EL (cell line): ENCODE measurements at places on chromosomes 12 and 14.

DNA sequence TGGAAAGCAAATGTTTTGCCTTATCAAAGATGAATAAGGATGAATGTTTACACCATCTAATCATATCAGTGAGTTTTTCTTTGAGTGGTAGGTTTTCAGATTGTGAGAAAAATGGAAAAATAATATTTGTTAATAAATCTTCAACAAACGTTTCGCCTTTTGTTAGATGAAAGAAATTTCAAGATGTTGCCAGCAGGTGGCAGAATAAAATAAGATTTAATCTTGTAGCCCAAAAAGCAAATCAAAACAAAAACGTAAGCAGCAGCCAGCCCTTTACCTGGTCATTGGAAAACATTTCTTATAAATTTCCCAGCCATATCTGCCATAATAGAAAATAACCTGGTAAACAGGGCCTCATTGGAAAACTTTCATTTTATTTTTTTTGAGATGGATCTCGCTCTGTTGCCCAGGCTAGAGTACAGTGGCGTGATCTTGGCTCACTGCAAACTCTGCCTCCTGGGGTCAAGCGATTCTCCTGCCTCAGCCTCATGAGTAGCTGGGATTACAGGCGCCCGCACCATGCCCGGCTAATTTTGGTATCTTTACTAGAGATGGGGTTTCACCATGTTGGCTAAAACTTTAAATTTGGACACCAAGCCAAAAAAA is 15.4 kb upstream of the TMEM120B start:
- DNase-seq: peak; percentile 47

DNA sequence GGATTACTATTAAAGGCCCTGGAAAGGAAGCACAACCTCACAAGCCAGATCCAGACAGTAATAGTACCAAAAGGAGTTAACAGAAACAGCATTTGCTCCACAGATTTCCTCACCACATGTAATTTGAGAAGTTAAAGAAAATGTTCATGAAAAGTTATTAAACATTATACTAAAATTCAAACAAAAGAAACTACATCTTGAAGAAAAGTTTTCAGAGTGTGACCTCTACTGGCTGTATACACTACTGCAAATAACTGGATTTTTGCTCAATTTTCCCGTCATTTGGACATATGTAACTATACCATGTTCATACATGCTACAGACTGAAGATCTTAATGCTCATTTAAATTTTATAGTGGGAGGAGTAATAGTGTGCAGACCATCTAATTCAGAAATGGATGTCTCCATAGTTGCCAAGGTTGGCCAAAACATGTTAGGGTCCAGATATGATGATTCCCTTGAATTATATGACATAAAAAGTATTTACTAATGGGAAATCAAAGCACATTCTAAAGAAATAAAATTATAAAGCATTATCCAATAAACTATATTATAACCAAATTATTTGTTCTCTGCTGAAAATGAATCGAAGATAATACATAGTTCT is 5.6 kb downstream of the KRR1 start:
- peak; percentile 19 for DNase-seq

GRCh38 chr12:102232036-102232435 is 34.4 kb upstream of the PMCH start:
- no peak for DNase-seq

DNA sequence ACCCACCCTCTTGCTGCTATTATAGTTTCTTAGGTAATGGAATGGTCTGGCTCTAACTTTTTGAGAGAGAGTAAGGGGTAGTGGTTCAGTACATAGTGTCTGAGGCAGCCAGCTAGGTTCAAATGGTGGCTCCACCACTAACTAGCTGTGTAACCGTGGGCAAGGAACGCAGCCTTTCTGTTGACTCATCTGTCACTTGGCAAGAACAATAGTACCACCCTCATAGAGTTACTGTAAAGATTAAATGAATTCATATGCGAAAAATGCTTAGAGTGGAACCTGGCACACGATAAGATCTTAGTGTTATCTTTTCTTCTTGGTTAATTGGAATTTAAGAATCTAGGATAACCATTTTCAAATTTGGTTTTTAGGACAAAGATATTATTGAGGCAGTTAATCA is 14.0 kb downstream of the CCDC62 start:
- peak; percentile 63 for DNase-seq

- DNase-seq: peak; percentile 94
Measured at GRCh38 chr12:65892841-65893251, 68.6 kb downstream of the HMGA2 start.

- peak; percentile 90 for DNase-seq
Measured at GRCh38 chr12:95763809-95764253, 26.7 kb downstream of the NTN4 start.

- no peak for DNase-seq
Measured at GRCh38 chr12:92623386-92623785, 79.4 kb upstream of the PLEKHG7 start.

GRCh38 chr14:38947343-38947742 is 155.7 kb downstream of the SEC23A start:
- DNase-seq: no peak

DNA sequence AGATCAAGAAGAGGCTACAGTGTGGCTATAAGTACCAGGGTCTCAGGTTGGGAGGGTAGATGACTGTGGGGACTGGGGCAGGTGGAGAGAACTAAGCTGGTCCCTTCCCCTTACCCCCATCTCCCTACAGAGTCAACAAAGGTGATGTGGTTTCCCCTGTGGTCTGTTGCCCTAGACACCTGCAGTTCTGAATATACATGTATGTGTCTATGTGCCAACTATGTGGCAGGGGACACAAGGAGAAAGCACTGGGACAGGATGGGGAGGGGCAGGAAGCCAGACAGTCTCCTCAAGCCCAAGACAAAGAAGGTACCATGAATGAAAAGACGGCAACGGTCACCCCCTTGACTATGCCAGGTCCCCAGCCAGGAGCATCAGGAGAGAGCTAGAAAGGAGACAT is 4.5 kb upstream of the HDAC7 start:
- DNase-seq: no peak

DNA sequence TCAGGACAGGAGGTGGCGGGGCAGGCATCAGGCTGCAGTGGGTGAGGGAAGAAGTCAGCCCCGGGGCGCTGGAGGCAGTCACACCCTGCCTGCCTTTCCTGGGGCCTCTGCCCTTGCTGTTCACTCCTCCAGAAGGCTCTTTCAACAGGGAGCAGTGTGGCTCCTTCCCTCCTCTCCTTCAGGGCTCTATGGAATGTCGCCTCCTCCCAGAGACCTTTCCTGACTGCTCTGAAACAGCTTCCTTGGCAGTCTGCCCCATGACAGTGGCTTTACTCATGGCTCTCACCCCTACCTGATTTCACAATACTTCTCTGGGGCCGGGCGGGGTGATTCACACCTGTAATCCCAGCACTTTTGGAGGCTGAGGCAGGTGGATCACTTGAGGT is 7.1 kb downstream of the RHOF start:
- DNase-seq: peak; percentile 94

- no peak for DNase-seq
Measured at GRCh38 chr12:104414581-104415341, 42.0 kb upstream of the CHST11 start.

DNA sequence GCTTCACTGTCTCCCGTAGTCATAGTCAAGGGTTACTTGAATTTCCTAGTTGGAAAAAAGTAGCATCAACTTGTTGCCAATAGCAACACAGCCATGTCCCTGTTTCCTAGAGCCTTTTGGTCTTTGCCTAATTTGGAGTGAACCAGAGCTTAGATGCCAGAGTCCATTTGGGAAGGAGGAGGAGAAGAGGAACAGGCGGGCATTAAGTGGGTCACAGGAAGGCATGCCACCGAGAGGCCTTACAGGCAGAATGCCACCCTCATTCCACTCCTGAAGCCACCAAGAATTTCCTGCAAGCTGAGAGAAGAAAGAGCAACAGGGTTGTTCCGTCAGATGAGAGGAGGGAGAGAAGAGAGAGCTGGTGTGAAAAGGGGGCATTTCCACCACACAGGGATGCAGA is 339.5 kb downstream of the DPF3 start:
- DNase-seq: no peak

DNA sequence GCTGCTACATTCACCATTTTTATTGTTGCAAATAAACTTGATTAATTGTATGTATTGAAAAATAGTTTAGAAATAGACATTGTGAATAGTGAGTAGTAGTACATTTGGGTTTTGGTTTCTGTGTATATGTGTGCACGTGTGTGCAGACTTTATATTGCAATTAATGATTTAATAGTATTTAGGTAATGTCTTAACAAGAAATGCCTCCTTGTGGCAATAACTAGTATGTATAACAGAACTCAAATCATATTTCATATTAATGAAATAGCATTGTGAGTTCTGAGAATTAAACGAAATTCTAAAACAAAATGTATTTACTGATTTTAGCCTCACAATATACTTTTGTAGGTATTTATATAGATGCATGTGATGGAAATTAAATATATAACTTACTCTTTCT is 100.1 kb downstream of the SCAF11 start:
- DNase-seq: no peak

- DNase-seq: no peak
Measured at GRCh38 chr14:61747342-61747741, 14.9 kb upstream of the SNAPC1 start.

- DNase-seq: peak; percentile 30
Measured at GRCh38 chr12:47164724-47165439, 85.1 kb upstream of the AMIGO2 start.

DNA sequence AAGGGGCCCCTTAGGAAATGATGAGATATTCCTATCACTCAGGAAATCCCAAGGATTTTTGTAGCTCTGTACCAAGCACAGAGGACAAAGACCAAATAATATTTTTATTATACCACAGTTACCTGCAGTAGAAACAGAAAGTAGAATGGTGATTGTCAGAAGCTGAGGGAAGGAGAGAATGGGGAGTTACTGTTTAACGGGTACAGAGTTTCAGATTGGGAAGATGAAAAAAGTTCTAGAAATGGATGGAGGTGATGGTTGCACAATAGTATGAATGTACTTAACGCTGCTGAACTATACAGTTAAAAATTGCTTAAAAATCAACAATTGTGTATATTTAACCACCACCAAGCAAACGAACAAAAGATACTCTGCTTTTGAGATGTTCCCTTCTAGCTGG is 24.1 kb downstream of the FLVCR2 start:
- DNase-seq: no peak

GRCh38 chr14:51448831-51449670 is 202.7 kb upstream of the FRMD6 start:
- DNase-seq: peak; percentile 97

GRCh38 chr14:36513012-36513420 is 7.0 kb downstream of the NKX2-1 start:
- no peak for DNase-seq

- DNase-seq: peak; percentile 65
Measured at GRCh38 chr12:666766-667308, 3.6 kb upstream of the NINJ2 start.
